ENCODE measurements at places on chromosomes 7 and 10.
A peak's percentile ranks its signal among the peaks of the same experiment; 100 is the strongest.

- no peak for DNase-seq
Measured at GRCh38 chr10:66378117-66378876, 547.5 kb upstream of the LRRTM3 start.

GRCh38 chr10:72239409-72239808 lies 23.3 kb upstream of the ASCC1 start:
- no peak for DNase-seq

DNA sequence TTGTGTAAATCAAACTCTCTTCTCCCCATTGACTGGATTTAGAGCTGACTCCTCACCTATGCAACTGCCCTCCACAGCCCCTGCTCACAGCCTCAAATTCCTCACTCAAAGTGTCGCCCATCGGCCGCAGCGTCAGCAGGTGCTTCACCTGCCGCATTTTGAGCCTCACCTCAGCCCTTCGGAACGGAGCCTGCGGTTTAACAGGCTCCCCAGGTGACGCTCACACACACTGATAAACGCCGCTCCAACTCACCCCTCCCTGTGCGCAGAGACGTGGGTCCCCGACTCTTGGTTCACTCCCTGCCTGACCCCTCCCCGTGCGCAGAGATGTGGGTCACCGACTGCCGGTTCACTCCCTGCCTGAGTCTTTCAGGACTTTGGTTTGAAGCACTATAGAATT lies 57.1 kb downstream of the CARD11 start:
- no peak for DNase-seq

DNA sequence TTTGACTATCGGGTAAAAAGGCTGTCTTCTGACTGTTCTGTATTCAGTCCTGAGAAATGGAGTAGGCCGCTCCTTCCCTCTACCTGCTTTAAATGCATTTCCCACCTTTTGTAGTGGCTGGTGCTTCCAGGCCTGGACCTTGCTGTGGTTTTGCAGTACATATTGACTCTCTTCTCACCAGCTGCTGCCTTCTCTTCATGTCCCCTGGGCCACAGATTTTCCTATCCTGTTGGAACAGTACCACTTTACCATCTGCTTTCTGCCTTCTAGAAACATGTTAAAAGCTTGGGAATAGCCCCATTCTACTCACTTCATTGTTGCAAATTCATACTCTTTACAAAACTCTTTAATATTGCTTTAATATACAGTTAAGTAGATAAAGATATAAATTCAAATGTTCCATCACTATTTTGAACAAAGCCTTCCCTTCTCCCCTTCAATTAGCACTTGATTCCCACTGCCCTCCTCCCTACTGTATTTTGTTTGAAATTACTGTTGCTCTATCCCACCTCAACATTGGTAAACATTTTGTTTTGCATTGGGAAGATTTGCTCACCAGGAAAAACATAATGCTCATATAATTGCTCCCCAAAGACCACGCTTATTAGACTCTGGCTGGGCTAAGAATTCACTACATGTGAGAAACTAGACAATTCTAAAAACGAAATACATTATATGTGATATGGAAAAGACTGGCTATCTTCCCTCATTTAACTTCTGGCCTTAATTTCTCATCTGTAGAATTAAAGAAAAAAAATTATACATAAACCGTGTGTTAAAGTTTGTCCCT lies 17.3 kb upstream of the SEMA3C start:
- no peak for DNase-seq

GRCh38 chr7:74032191-74032490 lies 4.2 kb downstream of the ELN start:
- peak; percentile 35 for DNase-seq

DNA sequence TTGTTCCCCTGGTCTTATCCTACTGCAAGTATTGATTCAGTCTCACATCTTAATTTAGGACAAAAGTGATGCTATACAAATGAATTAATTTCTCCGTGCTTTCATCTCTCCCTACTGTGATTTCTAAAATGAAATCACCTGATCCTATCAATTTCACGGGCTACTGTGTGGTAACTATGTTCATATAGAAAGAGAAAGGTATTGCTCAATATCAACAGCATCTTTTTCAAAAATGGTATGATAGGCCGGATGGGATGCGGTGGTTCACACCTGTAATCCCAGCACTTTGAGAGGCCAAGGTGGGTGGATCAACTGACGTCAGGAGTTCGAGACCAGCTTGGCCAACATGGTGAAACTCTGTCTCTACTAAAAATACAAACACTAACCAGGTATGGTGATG lies 71.2 kb downstream of the PIK3CG start:
- DNase-seq: no peak

- DNase-seq: no peak
Measured at GRCh38 chr10:127926455-127926854, 19.6 kb downstream of the PTPRE start.

- DNase-seq: no peak
Measured at GRCh38 chr7:110058401-110058800, 1032.5 kb upstream of the LRRN3 start.

- no peak for DNase-seq
Measured at GRCh38 chr7:124497176-124497575, 268.4 kb downstream of the GPR37 start.

DNA sequence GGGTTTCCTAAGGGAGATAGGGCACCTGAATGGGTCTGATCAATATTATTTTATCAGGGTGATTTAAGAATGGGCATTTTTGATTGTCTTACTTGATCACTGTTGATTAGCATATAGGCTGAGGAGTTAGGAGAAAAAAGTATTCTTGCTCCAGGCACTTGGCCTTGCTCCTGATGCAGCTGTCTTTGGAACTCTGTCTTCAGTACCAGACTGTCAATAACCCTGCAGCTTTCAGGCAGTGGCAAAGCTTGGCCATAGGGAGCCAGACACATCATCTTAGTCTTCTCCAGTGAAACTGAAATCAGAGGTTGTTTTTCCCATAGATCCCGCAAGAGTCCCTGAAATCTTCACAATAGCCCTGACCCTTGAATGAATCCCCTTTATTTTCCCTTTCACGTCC lies 47.2 kb downstream of the EXOC4 start:
- DNase-seq: no peak

- DNase-seq: peak; percentile 34
Measured at GRCh38 chr10:110502851-110503301, 5.2 kb downstream of the DUSP5 start.

DNA sequence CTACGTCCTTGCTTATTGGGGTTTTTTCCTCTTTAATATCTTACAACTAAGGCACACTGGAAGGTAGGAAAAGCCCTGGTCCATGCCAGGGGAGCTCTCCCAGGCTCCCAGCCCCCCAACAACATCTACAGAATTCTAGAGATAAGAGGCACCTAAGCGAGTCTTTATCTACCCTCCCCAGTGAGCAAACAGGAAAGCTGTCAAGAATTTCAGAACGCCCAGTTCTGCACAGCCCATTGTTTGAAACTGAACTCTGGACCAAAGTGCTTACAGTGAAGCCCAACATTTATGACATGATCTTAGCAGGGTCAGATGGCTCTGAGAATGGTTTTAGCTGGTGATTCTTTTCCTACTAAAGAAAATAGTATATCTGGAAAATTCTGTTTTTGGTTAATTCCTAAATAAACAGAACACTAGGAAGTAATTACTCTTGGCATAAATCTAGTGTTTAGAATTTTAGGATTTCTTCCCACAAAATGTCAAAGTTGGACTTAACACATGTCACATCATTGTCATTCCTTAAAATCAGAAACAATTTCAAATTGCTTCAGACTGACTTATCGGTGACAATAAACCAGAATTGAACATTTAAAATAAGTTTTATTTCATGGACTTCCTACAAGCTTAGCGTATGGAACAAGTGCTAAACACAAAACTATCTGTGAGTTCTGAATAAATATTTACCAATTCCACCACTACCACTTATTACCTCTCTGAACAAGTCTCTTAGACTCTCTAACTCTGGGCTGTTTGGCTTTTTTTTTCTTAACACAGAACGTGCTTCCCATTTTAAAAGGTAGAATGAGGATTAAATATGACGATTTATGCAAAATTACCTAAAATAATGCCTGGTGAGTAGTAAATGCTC lies 31.3 kb upstream of the RNF32 start:
- DNase-seq: no peak

DNA sequence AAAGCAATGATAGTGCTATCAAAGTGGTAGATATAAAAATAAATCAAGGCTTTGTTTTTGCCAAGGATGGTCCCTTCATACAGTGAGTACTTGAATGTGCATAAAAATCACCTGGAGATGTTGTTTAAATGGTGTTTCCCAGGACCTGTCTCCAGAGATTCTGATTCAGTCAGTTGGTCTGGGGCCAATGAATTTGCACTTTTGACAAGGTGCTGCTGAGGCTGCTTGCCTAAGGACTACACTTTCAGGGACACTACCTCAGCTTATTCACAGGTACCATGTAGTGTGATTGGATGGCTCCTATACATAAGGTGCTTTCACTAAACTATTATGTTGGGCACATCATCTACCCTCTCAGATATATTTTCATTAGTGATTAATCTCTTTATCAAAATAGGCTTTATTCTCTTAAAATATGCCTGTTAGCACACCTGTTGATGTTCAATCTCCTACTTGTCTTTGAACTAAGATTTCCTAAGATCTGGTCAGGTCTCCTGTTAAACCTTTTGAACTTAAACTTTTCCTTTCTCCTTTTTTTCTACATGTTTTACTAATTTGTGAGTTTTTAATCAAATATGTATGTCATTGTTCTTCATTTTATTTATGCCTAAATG lies 24.3 kb downstream of the CAPZA2 start:
- DNase-seq: no peak

DNA sequence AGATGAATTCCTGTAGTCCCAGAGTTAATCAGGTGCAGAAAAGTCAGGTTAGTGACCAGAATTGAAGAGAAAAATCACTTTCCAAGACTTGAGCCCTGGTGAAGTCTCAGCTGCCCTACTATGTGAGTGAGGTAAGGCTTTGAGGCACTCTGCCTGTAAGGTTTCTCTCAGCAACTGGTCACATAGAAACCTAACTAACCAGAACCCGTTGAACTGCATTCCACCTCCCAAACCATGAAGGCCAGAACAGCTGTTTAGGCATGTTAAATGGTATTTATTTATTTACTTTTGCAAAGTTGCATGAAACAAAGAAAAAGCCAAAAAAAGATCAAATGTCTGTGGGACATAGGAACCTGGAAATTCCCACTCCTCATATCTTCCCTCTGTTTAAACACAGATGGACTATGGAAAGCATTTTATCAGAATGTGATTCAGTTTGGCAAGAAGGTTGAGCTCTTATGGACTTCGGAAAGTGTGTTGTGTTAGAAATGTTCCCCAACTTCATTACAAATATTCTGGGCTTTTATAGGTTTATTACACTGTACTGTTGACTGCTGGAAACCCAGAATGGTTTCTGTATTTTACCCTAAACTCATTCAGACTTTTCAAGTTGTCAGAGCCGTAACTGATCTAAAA lies 12.8 kb upstream of the GPR85 start:
- DNase-seq: no peak

DNA sequence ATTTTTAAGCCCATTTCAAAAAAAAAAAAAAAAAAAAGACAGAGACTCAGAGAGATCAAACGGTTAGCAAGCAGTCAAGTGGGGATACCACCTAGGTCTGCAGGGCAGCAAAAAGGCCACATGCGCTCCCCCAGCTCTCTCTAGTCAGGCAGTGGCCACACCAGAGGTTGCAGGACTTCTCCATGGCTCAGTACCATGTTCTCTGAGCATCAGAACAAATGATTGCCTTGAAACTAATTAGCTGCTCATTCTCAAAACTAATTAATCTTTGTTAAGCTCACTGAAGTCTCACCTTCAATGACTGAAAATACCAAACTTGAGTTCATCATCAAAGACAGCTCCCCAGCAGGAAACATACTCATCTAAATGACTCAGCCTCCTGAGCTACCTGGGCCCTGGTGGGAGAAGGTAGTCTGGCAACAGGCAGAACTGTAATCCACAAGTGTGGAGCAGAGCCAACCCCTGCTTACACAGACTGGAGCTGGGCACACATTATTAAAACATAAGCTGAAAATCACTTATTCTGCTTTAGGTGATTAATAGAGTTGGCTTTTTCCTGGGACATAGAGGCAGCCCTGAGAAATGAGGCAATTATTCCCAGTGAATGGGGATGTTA lies 319.6 kb downstream of the GRID1 start:
- no peak for DNase-seq

DNA sequence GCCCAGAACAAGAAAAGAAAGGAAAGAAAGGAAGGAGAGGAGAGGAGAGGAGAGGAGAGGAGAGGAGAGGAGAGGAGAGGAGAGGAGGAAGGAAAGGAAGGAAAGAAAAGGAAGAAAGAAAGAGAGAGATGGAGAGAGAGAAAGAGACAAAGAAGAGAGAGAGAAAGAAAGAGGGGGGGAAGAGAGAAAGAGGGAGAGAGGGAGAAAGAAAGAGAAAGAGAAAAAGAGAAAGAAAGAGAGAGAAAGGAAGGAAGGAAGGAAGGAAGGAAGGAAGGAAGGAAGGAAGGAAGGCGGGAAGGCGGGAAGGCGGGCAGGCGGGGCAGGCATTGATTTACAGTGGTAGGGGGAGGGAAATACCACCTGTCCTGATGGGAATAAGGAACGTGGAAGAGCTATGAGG lies 92.7 kb downstream of the DNAJC1 start:
- DNase-seq: no peak

- no peak for DNase-seq
Measured at GRCh38 chr10:88045656-88046415, 182.4 kb downstream of the PTEN start.

DNA sequence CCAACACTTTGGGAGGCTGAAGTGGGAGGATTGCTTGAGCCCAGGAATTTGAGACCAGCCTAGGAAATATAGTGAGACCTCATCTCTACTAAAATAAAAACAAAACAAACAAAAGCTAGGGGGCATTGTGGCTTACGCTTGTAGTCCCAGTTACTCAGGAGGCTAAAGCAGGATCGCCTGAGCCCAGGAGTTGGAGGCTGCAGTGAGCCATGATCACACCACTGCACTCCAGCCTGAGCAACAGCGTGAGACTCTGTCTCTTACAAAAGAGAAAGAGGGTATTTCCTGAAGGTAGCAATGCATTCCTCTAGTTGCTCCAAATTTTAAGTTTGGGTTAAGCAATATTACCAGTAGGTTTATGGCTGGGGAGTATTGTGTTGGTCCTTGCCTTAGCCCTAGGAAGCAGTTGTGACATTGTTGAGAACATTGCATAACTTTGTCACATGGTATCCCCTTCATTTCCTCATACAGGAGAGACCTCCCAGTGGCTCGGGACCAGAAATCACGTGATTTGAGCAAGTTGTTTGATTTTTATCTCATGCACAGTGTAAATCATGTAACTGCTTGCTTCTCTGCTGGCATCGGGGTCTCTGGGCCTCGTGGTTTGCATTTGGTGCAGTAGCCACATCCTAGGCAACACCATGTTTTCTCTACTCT lies 23.3 kb upstream of the SMARCD3 start:
- no peak for DNase-seq

DNA sequence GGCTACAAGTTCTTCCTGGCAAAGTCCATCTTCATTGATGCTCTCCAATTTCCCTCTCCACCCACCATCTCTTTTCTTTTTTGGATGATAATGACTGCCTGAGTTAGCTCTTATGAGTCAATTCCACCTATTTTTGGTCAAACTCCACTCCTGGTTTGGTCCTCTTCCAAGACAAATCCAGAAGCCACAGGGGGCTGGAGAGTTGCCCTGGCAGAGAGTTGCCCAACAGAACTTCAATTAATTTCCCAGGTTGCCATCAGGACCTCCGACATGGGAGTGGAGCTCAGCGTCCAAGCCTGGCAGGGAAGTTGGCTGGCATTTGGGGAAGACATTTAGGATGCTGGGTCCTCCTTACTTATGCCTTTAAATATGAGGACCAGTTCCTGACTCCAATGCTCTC lies 29.2 kb upstream of the KCNMA1 start:
- no peak for DNase-seq

Data from amygdala (tissue), 56 donors.